ENCODE measurements at places on chromosomes 12 and 14.
A peak's percentile ranks its signal among the peaks of the same experiment; 100 is the strongest.

- no peak overlapping the region for H3K4me3 ChIP-seq
- H3K4me1 ChIP-seq: no peaks in the 10 kb centered on the region
- no peaks in the 10 kb centered on the region for H3K27me3 ChIP-seq
- DNase-seq: no peak
- H3K36me3 ChIP-seq: peaks cover 31% of the 10 kb centered on the region
Measured at GRCh38 chr14:70576891-70577290, 23.6 kb downstream of the MED6 start.

DNA sequence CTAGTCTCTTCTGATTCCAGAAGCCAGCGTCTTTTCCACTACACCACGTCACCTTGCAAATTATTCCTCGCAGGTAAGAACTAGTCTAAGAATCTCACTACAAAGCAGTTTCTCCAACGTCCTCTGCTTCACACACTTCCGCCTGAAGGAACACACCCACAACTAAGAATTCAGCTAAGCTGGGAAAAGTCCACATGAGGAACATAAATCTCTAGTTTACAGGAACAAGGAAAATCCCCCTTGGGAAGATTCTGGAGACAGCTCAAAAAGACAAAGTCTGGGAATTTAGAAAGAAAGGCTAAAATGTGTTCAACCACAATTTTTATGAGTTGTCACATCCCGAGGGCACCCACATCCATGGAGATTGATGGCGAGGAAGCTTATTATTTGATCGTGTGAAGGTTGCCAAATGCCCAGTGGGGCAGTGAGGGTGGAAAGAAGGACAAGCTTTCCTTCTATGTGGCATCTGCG lies 780.2 kb upstream of the TBX3 start:
- H3K27ac ChIP-seq: no peak overlapping the region
- peaks cover 42% of the 10 kb centered on the region for H3K27me3 ChIP-seq
- peaks cover 2% of the 10 kb centered on the region for H3K36me3 ChIP-seq
- no peak for DNase-seq
- no peaks in the 10 kb centered on the region for H3K4me1 ChIP-seq
- no peak overlapping the region for H3K4me3 ChIP-seq

DNA sequence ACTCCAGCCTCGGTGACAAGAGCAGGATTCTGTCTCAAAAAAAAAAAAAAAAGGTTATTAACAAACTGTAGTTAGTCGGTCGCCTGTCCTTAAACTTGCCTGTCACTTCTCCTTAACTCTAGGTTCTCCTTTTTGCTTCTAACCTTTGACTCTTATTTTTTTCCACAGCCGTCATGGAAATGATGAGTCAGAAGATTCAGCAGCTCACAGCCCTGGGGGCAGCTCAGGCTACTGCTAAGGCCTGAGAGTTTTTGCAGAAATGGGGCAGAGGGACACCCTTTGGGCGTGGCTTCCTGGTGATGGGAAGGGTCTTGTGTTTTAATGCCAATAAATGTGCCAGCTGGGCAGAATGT lies 418 bp upstream of the MYG1 start:
- no peaks in the 10 kb centered on the region for H3K27me3 ChIP-seq
- H3K27ac ChIP-seq: peak overlapping the region; percentile 98
- DNase-seq: no peak

- peaks cover 5% of the 10 kb centered on the region for H3K36me3 ChIP-seq
- H3K27ac ChIP-seq: no peak overlapping the region
- no peak overlapping the region for H3K4me3 ChIP-seq
- H3K27me3 ChIP-seq: no peaks in the 10 kb centered on the region
Measured at GRCh38 chr14:101217616-101218371, 314.3 kb upstream of the RTL1 start.

DNA sequence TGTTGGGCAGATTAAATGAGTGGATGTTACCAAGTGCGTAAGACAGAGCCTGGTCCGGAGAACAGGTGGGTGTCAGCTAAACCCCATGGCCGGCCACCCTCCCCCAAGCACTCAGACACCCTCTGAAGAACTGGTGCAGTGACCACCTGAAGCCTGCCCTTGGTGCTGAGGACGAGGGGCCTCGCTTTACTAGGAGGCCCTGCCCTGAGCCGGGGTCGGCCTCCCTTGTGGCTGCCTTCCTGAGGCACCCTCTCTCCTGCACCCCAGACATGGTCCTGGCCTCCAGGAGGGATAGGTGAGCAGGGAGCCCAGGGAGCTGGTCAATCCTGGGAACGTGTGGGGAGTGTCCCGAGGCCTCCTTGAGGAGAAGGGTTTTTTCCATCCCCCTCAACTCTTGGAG lies 4.9 kb upstream of the KIF26A start:
- H3K36me3 ChIP-seq: peaks cover 7% of the 10 kb centered on the region
- peaks cover 10% of the 10 kb centered on the region for H3K4me1 ChIP-seq
- no peak for DNase-seq
- peak overlapping the region; percentile 41 for H3K4me3 ChIP-seq

DNA sequence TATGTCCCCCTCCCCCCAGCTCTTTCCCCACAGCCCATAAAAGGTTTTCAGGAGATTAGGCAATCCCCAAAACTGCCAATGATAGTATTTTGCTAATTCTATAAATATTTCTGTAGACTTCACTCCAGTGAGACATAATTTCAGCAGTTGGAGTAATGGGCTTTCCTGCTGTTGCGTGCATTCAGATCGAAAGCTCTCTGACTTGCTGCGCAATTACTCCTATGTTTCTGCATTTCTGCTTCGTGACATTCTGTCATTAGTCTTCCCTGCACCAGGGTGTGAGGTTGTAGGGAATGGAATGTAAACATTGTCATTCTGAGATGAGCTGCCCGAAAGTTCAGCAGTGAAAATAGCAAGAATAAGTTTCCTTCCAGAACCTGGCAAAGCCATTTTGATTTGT lies 58.2 kb downstream of the SAMD4A start:
- DNase-seq: no peak
- H3K27me3 ChIP-seq: no peaks in the 10 kb centered on the region
- no peak overlapping the region for H3K27ac ChIP-seq
- no peaks in the 10 kb centered on the region for H3K36me3 ChIP-seq
- peaks cover 35% of the 10 kb centered on the region for H3K4me1 ChIP-seq
- no peak overlapping the region for H3K4me3 ChIP-seq

DNA sequence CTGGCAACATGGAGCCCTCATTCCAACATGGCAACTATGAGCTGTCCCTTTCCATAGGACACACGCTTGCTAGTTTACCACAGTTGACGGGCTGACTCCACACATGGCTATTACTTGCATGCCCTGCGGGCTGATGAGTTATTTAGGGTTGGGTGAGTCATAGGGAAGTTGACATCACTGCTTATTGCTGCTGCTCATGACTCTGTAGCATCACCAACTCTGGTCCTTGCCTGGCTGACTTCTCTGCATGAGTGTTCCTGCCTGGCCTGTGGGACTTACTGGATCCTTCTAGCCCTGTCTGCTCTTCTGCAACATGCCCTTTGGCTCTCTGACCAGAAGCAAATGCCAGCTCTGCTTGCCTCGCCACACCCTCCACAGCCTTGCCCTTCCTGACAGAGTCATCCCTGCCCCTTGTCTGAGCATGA lies 199.5 kb downstream of the ANO6 start:
- peaks cover 20% of the 10 kb centered on the region for H3K36me3 ChIP-seq
- no peaks in the 10 kb centered on the region for H3K4me1 ChIP-seq
- no peak overlapping the region for H3K4me3 ChIP-seq
- no peaks in the 10 kb centered on the region for H3K27me3 ChIP-seq
- no peak for DNase-seq

GRCh38 chr12:123676616-123677320 lies 5.9 kb downstream of the TCTN2 start:
- no peaks in the 10 kb centered on the region for H3K27me3 ChIP-seq
- no peak for DNase-seq
- peaks cover 12% of the 10 kb centered on the region for H3K4me1 ChIP-seq
- no peaks in the 10 kb centered on the region for H3K36me3 ChIP-seq
- H3K27ac ChIP-seq: no peak overlapping the region

GRCh38 chr14:72852194-72852593 lies 41.7 kb downstream of the DPF3 start:
- H3K27ac ChIP-seq: no peak overlapping the region
- DNase-seq: no peak
- peaks cover 5% of the 10 kb centered on the region for H3K4me1 ChIP-seq
- H3K4me3 ChIP-seq: no peak overlapping the region

- H3K27me3 ChIP-seq: no peaks in the 10 kb centered on the region
- peaks cover 7% of the 10 kb centered on the region for H3K36me3 ChIP-seq
- no peak overlapping the region for H3K4me3 ChIP-seq
- no peak overlapping the region for H3K27ac ChIP-seq
Measured at GRCh38 chr12:70468741-70469140, 102.7 kb downstream of the KCNMB4 start.

DNA sequence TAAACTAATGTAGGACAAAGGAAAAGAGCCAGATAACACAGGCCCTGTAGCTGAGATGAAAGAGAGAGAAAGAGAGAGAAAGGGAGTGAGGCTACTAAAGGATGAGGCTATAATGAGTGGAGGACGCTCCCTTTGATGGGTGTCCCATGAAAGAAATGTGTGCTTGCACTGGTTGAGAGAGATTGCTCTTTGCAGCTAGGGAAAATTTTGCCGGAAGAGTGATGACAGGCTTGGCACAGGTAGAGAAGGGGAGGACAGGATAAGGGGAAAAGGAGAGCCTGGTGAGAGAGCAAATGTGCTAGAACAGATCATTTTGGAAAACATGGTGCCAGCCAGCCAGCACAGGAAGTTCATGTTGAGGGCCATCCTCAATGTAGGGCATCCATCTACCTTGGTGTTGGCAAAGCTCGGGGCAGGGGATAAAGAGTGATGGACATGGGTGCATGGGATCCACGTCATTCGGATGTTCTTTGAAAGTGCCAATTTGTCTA lies 248.6 kb downstream of the BTG1 start:
- no peak for DNase-seq
- peaks cover 18% of the 10 kb centered on the region for H3K4me1 ChIP-seq
- H3K36me3 ChIP-seq: peaks cover 8% of the 10 kb centered on the region
- no peak overlapping the region for H3K4me3 ChIP-seq
- no peak overlapping the region for H3K27ac ChIP-seq

- peaks cover 80% of the 10 kb centered on the region for H3K27me3 ChIP-seq
- H3K27ac ChIP-seq: no peak overlapping the region
- no peaks in the 10 kb centered on the region for H3K36me3 ChIP-seq
- no peak for DNase-seq
Measured at GRCh38 chr14:35949920-35950513, 123.9 kb downstream of the BRMS1L start.

GRCh38 chr14:101249676-101250036 lies 311.6 kb upstream of the DIO3 start:
- no peak for DNase-seq
- no peak overlapping the region for H3K4me3 ChIP-seq
- H3K27ac ChIP-seq: no peak overlapping the region
- H3K4me1 ChIP-seq: no peaks in the 10 kb centered on the region
- no peaks in the 10 kb centered on the region for H3K27me3 ChIP-seq

- no peaks in the 10 kb centered on the region for H3K36me3 ChIP-seq
- no peak overlapping the region for H3K4me3 ChIP-seq
- H3K27ac ChIP-seq: no peak overlapping the region
- no peak for DNase-seq
Measured at GRCh38 chr14:24110060-24110459, 4.5 kb upstream of the DCAF11 start.

- DNase-seq: no peak
- no peak overlapping the region for H3K27ac ChIP-seq
- H3K4me3 ChIP-seq: no peak overlapping the region
- no peaks in the 10 kb centered on the region for H3K27me3 ChIP-seq
- H3K4me1 ChIP-seq: no peaks in the 10 kb centered on the region
Measured at GRCh38 chr14:31357279-31357678, 63.1 kb downstream of the HEATR5A start.

GRCh38 chr14:102893452-102893851 lies 29.0 kb upstream of the AMN start:
- H3K36me3 ChIP-seq: no peaks in the 10 kb centered on the region
- no peak for DNase-seq
- no peaks in the 10 kb centered on the region for H3K27me3 ChIP-seq
- H3K4me3 ChIP-seq: no peak overlapping the region

- peaks cover 16% of the 10 kb centered on the region for H3K36me3 ChIP-seq
- no peak overlapping the region for H3K4me3 ChIP-seq
- H3K27ac ChIP-seq: no peak overlapping the region
- DNase-seq: no peak
- H3K4me1 ChIP-seq: no peaks in the 10 kb centered on the region
Measured at GRCh38 chr12:123621101-123621500, 12.4 kb downstream of the EIF2B1 start.

- no peaks in the 10 kb centered on the region for H3K36me3 ChIP-seq
- no peak for DNase-seq
- H3K4me3 ChIP-seq: no peak overlapping the region
- H3K27me3 ChIP-seq: no peaks in the 10 kb centered on the region
- no peak overlapping the region for H3K27ac ChIP-seq
- H3K4me1 ChIP-seq: peaks cover 13% of the 10 kb centered on the region
Measured at GRCh38 chr12:44384136-44384535, 492.0 kb downstream of the NELL2 start.

DNA sequence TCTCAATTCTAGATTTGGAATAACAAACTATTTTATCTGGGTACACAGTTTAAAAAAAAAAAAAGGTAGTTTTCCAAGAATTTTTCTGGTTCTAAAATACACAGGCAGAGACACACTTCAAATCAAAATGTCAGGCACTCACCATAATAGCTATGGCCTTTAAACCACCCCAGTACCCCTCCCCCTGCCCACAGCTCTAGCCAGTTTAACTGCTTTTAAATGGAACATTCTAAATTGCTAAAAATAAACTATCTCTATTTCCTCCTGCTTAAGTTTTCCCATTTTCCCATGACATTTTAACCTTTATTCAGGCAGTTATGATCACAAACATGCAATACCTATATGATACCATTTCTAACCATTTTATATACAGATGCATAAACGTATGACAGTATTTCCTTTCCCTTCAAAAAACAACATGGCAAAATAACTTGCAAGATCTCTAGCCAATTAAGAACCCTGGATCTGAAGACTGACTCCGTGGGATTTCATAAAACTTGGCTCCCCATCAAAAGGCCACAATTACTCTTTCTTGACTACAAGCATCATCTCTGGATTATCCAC lies 46.3 kb downstream of the PPP2R5E start:
- no peak overlapping the region for H3K4me3 ChIP-seq
- no peak overlapping the region for H3K27ac ChIP-seq
- DNase-seq: no peak

- no peak overlapping the region for H3K4me3 ChIP-seq
- peaks cover 10% of the 10 kb centered on the region for H3K36me3 ChIP-seq
- no peaks in the 10 kb centered on the region for H3K27me3 ChIP-seq
- H3K27ac ChIP-seq: no peak overlapping the region
- DNase-seq: no peak
Measured at GRCh38 chr12:92070864-92071445, 74.7 kb downstream of the BTG1 start.

GRCh38 chr12:106214571-106214970 lies 33.2 kb downstream of the CKAP4 start:
- peak overlapping the region; percentile 44 for H3K27ac ChIP-seq
- DNase-seq: no peak
- H3K4me3 ChIP-seq: no peak overlapping the region
- H3K36me3 ChIP-seq: peaks cover 11% of the 10 kb centered on the region

- H3K4me1 ChIP-seq: no peaks in the 10 kb centered on the region
- DNase-seq: no peak
- H3K27me3 ChIP-seq: no peaks in the 10 kb centered on the region
Measured at GRCh38 chr12:46628176-46628575, 197.6 kb downstream of the SLC38A4 start.
